Colonic mucosa (tissue), 4 donors: ENCODE measurements at places on chromosomes 4 and X. TPM values are rescaled to one million over a fixed set of nuclear protein-coding genes. Genes with fewer than 3 reads are reported as not detected.

GRCh38 chr4:183863155-183863825 lies 41.8 kb upstream of the STOX2 start:
- H3K27ac ChIP-seq = no peak overlapping the region
- no peak for DNase-seq
- H3K36me3 ChIP-seq = no peaks in the 10 kb centered on the region
- H3K27me3 ChIP-seq = no peaks in the 10 kb centered on the region
- H3K4me1 ChIP-seq = no peaks in the 10 kb centered on the region

- H3K36me3 ChIP-seq = no peaks in the 10 kb centered on the region
- H3K27me3 ChIP-seq = no peaks in the 10 kb centered on the region
- no peak overlapping the region for H3K4me3 ChIP-seq
- no peaks in the 10 kb centered on the region for H3K4me1 ChIP-seq
These were observed 99.7 kb downstream of the MMRN1 start for GRCh38 chr4:89994176-89994873.

DNA sequence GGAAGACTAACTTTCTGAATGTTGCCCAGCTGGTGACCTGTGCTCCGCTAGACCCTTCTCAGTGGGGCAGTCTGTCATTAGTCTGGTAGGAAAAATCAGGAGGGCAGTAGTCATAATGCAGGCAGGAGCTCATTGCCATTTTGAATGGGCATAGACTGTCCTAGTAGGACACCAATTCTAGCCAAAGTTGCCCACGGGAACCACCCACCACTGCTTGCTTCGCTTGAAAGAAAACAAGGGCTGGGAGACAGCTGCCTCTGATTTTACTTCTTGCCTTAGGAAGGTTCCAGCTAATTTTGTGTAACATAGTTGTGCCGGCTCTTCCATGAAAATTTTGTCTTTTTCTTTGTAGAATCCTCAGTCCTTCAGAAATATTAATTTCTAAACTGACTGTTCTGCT lies 23.3 kb downstream of the HOPX start:
- no peak overlapping the region for H3K4me3 ChIP-seq
- no peak for DNase-seq
- H3K27me3 ChIP-seq = peaks cover 36% of the 10 kb centered on the region
- H3K4me1 ChIP-seq = peaks cover 5% of the 10 kb centered on the region

DNA sequence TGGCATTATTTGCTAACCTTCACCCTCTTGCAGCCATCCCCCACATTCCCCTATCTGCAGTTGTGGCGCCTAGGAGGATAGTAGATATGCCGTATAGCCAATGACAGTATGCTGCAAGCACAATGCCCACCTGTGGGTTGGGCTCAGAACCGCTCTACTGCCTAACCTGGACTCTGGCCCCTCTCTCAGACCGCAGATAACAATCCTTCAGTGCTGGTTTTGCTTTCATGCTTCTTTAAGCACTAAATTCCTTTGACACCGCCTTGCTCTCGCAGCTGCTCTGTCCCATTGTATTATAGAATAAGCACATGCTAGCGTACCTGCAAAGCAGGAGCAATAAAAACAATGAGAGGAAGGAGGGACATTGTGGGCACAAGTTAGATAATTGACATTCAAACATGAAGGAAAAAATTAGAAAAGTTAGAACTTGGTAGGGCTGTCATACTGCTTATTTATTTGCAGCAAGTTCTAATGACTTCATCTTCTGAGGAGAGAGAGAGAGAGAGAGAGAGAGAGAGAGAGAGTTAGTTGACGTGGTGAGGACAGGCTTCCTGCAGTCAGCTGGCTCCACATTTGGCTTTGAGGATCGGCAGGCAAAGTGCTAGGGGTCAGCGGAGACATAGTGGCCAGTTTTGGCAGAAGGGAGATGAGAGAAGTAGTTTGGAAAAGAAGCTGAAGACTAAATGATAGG lies 55.8 kb downstream of the WWC2 start:
- H3K36me3 ChIP-seq = no peaks in the 10 kb centered on the region
- H3K27me3 ChIP-seq = no peaks in the 10 kb centered on the region
- DNase-seq = no peak
- H3K4me1 ChIP-seq = no peaks in the 10 kb centered on the region
- no peak overlapping the region for H3K4me3 ChIP-seq

- H3K4me3 ChIP-seq = no peak overlapping the region
- H3K4me1 ChIP-seq = no peaks in the 10 kb centered on the region
- H3K27ac ChIP-seq = no peak overlapping the region
- no peak for DNase-seq
- no peaks in the 10 kb centered on the region for H3K27me3 ChIP-seq
- no peaks in the 10 kb centered on the region for H3K36me3 ChIP-seq
These were observed 117.2 kb upstream of the SLC34A2 start for GRCh38 chr4:25538430-25538829.

- H3K36me3 ChIP-seq = no peaks in the 10 kb centered on the region
- no peaks in the 10 kb centered on the region for H3K27me3 ChIP-seq
- H3K4me1 ChIP-seq = no peaks in the 10 kb centered on the region
- H3K27ac ChIP-seq = no peak overlapping the region
These were observed 228.3 kb upstream of the TTC29 start for GRCh38 chr4:147173797-147174432.

DNA sequence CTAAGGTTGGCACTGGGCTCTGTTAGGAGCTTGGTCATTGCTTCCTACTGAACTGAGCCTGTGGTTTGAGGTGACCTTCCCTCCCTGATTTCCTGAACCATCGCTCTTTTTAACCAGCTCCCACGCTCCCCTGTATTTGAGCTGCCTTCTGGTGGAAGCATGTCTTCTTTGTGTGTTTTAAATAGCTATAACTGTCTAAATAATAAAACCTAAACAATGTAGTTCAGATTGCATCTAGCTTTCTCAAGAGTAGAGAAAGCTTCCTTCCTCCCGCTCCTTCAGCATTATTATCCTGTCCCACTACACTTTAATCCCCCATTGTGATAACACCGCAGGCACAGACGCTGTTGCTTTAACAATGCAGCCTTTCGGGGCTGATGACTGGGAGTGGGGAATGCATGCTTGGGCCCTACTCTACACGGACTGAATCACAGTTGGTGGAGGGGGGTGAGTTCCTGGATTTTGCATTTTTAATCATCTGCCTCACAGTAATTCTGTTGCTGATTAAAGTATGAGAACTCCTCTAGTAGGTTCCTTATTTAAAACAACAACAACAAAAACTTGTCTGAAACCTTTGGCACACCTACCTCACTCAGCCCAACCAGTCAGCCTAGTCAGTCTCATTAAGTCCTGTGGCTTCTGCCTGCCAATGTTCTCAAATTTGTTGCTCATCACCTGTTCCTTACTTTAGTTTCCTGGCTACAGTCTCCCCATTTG lies 6.6 kb downstream of the SMS start:
- no peak overlapping the region for H3K4me3 ChIP-seq
- peaks cover 3% of the 10 kb centered on the region for H3K4me1 ChIP-seq
- H3K36me3 ChIP-seq = no peaks in the 10 kb centered on the region
- no peaks in the 10 kb centered on the region for H3K27me3 ChIP-seq
- no peak overlapping the region for H3K27ac ChIP-seq

GRCh38 chr4:150593996-150594395 lies 12.0 kb downstream of the MAB21L2 start:
- H3K4me1 ChIP-seq = no peaks in the 10 kb centered on the region
- H3K4me3 ChIP-seq = no peak overlapping the region
- no peak overlapping the region for H3K27ac ChIP-seq
- no peaks in the 10 kb centered on the region for H3K27me3 ChIP-seq
- H3K36me3 ChIP-seq = no peaks in the 10 kb centered on the region
- DNase-seq = no peak

- no peaks in the 10 kb centered on the region for H3K27me3 ChIP-seq
- no peaks in the 10 kb centered on the region for H3K36me3 ChIP-seq
- H3K4me3 ChIP-seq = no peak overlapping the region
- DNase-seq = no peak
- H3K27ac ChIP-seq = no peak overlapping the region
These were observed 296.3 kb downstream of the GALNTL6 start for GRCh38 chr4:172109466-172109865.

RNF212 gene
- 2.3 TPM for total RNA-seq

SULT1B1 gene
- 323 TPM for total RNA-seq

FDCSP gene
- total RNA-seq = 0.49 TPM

PRKG2 gene
- total RNA-seq = 2.3 TPM

UNC5C gene
- 3.9 TPM for total RNA-seq

GYPE gene
- total RNA-seq = not detected

AWAT1 gene
- not detected for total RNA-seq
